ENCODE measurements at places on chromosomes 13 and 19. TPM values are rescaled to one million over a fixed set of nuclear protein-coding genes. Genes with fewer than 3 reads are reported as not detected.

MAST1 gene
- polyA plus RNA-seq: 0.25 TPM

SPIB gene
- polyA plus RNA-seq: not detected

CHERP gene
- polyA plus RNA-seq: 4.0 TPM

MLNR gene
- polyA plus RNA-seq: not detected

TMEM238 gene
- polyA plus RNA-seq: 0.15 TPM

TMEM86B gene
- polyA plus RNA-seq: 0.56 TPM

All from BJ (cell line).